ENCODE measurements at places on chromosomes 12 and 14.

DNA sequence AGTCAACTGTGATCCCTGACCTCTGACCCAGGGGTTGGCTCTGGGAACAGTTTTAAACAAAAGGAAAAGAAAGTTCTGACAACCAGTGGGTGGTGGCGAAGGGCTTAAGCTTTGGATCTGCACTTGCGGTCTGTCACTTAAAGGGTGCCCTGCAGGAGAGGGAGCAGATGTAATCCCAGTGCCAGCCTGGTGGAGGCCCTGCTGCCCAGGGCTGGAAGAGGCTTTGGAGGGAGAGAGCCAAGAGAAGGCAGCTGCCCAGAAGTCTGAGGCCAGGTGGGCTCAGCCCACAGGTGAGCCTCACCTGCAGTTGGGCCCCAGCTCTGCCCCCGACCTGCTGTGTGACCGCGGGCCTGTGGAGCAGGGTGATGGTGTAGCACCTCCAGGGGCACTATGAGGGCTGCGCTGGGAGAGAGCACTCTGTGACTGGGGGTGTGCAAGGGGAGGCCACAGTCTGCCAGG is 19.1 kb downstream of the SH2B3 start:
- no peak for DNase-seq

- no peak for DNase-seq
Observed at GRCh38 chr12:11922361-11922760, 148.4 kb upstream of the BCL2L14 start.

GRCh38 chr12:85130646-85131045 is 94.5 kb downstream of the LRRIQ1 start:
- DNase-seq, result no peak

GRCh38 chr14:102089621-102090343 is 2.9 kb upstream of the HSP90AA1 start:
- DNase-seq, result no peak

- no peak for DNase-seq
Observed at GRCh38 chr14:102608064-102608446, 15.6 kb downstream of the RCOR1 start.

DNA sequence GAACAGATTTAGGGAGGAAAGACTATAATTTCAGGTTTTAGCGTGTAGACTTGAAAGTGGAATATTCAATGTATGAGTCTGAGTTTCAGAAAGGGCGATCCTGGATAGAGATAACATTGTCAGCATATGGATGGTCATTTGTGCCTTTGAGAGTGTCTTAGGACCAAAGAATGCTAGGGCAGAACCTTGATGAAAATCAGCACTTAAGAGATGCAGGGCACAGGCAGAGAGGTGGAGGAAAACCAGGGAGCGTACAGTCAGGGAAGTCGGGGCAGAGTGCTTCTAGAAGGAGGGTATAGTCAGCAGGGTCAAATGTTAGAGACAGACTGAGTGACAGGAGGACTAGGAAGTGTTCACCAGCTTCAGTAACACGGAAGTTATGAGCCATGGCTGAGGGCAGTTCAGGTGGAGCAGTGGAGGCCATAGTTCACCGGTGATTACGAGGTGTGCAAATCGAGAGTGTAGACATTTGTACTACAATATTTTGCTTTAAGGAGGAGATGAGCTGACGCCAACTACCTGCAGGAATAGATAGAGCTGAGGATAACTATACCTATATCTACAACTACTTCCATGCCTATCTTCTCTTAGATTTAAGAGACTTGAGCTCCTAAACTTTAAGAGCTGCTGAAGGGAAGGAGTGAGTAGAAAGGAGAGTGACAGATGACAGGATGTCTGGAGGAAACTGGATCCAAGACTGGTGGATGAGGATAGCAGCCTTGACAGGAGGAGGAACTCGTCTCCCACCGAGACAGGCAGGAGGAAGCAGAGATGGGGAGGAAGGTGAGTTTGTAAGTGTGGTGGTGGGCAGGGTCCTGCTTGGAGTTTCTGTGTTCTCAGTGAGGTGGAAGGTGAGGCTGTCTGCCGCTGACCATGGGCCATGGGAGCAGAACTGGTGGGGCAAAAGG is 6.5 kb downstream of the CBLN3 start:
- no peak for DNase-seq

DNA sequence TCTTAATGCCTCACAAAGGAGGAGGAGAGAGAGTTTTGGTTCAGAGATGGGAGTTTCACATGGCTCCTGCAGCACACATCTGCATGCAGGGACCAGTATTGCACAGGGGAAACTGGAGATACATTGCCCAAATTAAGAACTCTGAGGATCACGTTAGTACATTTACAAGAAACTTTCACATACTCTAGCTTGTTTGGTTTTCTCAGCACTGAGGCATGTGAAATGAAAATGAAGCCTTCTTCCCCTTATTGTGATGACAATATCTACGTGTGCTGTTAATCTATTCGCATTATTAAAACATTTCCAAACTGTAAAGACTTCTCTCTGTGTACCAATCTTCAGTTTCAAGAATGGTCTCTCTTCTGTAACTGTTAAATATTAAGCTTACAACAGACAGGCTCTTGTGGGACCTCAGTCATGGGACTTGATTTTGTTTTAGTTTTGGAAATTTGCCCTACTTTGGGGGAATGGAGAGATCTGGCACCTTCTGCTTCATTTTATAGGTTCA is 124.7 kb downstream of the DAAM1 start:
- DNase-seq, result no peak

GRCh38 chr14:99972748-99973466 is 92.3 kb upstream of the EVL start:
- DNase-seq, result no peak

GRCh38 chr12:51160814-51161459 is 12.0 kb downstream of the TFCP2 start:
- DNase-seq, result no peak

- DNase-seq, result no peak
Observed at GRCh38 chr12:26786865-26787514, 46.0 kb downstream of the ITPR2 start.

DNA sequence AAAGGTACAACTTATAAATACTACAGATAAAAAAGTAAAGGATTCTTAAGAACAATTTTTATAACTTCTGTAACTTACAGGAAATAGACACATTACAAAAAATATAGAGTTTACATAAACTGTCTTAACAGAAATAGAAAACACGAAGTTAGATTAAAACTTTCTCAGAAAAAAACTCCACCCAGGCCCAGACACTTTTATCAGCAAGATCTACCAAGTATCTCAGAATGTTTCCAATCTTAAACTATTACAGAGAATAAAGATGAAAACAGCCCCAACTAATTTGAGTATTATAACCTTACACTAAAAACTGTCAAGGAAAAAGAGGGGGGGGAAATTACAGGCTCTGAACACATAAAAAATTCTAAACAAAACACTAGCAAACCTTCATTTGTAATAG is 8.2 kb downstream of the ZFC3H1 start:
- DNase-seq, result no peak

DNA sequence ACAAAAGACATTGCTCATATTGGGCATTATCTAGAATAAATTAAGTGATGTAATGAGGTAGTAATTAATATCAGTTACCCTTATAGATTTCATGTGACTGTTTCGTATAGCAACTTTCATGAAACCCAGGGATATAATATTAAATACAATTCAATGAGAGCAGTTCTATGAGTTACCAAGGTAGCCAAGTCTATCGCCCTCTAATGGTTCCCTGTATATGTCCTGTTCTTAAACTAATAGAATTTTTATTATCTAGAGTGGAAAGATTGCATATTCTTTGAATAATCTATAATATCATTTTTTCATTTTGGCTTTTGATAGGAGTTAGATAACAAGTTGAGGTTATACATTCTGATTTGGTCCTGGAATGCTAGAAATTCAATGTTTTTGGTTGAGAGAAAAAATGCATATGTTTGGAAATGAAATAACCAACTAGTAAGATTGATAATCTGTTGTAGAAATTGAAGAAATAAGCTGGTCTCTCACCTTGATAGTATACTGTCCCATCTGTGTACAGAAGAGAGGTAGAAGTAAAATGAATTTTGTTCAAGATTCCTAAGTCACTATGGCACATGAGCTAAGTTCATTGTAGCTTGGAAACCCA is 59.7 kb downstream of the SCFD1 start:
- no peak for DNase-seq

DNA sequence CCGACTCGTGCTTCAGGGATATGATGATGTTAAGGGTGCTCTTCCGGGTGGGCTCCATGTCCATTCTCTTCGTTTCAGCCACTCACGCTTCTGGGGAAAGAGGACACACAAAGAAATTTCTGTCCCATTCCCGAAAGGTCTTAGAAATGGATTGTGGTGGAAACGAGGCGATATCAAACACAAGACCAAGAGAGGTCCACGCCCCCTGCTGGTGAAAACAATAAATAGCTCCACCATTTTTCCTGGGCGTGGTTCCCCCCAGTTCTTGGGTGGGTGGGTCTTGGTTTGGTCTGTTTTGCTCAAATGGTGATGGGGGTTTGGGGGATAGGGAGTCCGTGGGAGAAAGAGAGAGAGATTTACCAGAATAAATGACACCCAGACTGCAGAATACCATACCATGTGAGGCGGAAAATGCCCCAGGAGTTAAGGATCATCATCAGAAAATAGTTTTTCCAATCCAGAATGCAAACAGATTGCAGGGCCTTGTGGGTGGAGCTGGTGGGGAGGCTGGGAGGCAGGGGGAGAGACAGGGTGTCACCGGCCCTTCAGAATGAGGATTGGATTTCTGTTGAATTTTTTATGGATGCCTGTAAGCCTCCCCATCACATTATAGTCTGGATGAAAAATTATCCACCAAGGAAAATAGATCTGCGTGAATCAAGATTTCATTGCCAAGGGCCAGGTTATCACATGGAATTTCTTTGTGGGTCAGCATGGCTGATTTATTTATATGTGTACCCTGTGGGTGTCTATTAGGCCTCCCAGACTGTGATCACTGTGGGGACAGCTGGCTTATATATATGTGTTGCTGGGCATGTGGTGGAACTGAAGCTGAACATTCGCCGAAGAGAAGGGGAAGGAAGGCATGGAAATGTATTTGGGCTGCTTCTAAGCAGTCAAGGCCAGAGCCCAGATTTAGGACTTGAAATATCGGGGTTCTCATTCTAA is 55.8 kb downstream of the SRRM4 start:
- no peak for DNase-seq

- DNase-seq, result no peak
Observed at GRCh38 chr12:4615667-4616066, 33.2 kb downstream of the AKAP3 start.

- DNase-seq, result no peak
Observed at GRCh38 chr12:116318576-116319232, 41.2 kb upstream of the MED13L start.

DNA sequence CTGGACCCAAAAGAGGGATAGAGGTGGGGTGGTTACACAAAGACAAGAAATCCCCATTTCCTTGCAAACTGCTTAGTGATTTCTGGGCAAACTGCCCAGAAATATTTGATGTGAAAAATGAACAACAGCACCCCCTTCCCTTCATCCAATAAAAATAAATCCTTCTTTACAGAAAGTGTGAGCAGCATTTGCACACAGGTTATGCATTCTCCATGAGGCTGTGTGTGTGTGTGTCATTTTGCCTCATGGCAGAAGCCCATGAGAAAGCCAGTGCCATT is 17.2 kb upstream of the NRXN3 start:
- DNase-seq, result no peak

GRCh38 chr12:63821781-63822251 is 22.7 kb upstream of the SRGAP1 start:
- no peak for DNase-seq

- no peak for DNase-seq
Observed at GRCh38 chr14:56933446-56933845, 123.2 kb upstream of the OTX2 start.

DNA sequence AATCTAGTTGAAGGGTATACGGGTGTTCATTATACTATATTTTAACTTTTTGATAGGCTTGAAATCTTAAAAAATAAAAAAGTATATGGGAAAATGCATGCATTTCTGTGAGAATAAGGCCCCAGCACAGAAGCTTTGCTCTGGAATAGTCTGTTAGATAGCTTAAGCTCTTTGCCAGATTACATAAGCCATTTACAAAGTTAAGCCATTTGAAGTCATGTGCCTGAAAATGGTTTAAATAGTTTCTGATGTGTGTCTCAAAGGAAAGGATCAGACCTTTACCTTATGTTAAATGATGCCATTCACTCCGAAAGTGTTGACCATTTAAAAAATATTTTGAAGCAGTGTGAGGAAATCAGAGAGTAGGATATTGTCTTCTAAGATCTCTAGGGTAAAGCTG is 51.3 kb downstream of the WASHC4 start:
- DNase-seq, result no peak

- no peak for DNase-seq
Observed at GRCh38 chr12:126891789-126892188, 1375.2 kb upstream of the TMEM132C start.

- DNase-seq, result no peak
Observed at GRCh38 chr12:57098546-57098945, 9.6 kb downstream of the NAB2 start.

DNA sequence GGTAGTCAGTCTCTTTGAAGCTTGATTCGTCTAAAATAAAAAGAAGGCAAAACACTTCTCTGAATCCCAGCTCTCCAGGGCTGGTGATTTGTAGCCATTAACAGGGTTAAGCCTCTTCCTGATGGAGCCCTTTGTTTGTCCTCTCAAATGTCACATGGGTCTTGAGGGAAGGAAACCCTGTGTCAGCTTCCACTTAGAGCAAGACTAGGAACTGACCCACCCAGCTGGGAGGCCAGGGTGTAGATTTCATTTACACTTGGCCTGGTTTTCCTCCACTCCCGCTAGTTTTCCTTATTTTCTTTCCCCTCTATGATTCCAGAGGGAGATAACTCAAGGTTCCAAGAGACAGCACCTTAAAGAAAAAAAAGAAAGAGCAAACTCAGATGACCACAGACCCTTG is 230.5 kb upstream of the EGLN3 start:
- no peak for DNase-seq
